Activated T-cell treated with anti-CD3 and anti-CD28 coated beads for 24 hours (primary cell): ENCODE measurements at places on chromosomes 4 and X.

- DNase-seq, result no peak
These were observed 55.7 kb downstream of the SEPSECS start for GRCh38 chr4:25104591-25104990.

GRCh38 chr4:72951628-72952027 lies 117.9 kb downstream of the COX18 start:
- DNase-seq, result no peak

DNA sequence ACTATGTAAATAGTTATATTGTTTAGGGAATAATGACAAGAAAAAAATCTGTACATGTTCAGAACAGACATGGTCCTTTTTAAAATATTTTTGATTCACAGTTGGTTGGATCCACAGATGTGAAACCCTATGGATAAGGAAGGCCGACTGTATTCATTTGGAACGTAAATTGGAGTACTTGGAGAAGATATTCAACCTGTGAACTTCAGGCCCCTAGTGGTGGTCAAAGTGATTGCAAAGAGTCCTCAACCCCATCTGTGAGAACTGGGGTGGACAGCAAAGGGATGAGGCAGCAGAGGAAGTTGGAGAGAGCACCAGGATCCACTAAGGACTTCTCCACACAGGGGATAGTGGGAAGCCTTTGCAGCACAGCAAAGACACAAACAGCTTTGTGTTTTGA lies 6.2 kb upstream of the CXCL13 start:
- DNase-seq, result no peak

DNA sequence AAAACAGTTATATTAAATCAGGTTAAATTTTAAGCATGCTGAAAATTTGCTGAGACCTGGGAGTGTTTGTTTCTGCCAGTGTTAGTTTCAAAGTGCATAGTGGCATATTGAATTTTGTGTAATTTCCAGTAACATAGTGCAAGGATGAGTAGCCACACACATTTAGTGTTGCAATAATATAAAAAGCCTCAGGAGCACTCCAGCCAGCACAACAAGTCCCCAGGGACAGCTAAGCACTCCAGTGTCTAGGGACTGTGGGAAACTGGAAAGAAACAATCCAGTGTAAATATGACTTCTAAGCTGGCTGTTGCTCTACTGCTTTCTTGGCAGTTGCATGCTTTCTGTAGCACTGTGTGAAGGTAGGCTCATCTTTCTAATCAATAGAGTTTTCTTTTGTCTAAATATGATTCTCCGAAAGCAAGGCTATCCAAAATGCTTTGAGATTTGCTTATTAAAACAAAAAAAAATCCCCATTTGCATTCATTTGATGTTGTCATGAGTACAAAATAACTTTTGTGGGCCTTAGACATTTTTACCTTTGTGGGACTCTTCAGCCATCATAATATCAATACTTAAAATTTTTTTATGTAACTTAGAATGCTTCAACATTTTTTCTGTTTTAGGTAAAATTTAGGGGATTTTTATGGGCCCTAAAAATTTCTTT lies 24.2 kb upstream of the CXCL2 start:
- DNase-seq, result no peak

GRCh38 chrX:84475596-84475995 lies 26.7 kb downstream of the HDX start:
- no peak for DNase-seq

GRCh38 chr4:109473824-109474223 lies 40.2 kb downstream of the SEC24B start:
- no peak for DNase-seq

DNA sequence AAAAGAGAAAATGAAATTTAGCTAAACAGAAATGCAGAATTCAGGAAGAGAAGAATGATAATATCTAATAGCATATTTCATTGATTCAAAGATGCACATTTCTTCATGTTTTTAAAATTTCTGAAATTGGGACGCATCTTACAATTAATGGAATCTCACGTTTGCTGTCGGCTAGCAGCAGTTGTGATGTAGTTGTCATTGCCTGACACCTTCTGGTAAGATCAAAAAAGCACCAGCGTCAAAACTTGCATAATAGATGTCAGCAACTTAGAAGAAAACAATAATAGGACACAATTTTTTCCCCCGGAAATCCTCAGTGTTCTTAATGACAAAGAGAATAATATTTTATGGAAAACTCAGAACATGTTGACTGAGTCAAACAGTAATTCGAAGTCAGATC lies 29.8 kb upstream of the SLC7A3 start:
- DNase-seq, result no peak

DNA sequence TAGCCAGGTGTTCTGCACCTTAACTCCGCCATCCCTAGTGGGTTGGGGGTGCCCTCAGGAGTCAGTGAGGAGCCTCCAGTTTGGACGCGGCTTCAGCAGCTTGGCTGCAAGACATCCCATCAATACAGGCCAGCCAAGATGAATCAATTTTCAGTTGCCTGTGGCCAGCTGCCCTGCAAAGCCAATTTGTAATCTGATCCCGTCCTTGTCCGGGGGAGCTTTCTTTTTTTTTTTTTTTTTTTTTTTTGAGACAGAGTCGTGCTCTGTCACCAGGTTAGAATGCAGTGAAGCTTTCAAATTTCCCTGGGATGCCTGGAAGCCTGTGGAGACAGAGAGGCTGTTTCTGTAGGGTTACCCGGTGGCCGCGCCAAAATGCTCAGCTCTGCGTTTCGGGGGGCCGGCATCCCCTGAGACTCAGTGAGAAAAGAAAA lies 192.5 kb downstream of the ASMT start:
- DNase-seq, result no peak

DNA sequence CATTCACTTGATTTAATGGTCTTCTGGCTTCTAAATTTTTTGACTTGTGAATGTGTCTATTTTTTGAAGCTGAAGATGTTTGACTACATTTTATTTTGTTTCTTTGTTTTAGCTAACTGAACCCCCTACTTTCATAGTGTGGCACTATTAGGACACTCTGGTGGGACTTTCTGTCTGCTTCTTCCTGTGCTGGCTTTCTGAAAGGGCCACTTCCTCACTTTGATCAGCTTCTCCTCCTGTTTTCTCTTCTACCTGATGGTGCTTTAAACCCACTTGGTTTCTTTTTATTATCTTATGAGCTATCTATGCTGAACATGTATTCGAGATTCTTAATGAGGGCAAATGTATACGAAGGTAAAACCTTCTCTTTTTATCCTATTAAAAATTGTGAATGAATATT lies 186.1 kb upstream of the CASK start:
- DNase-seq, result no peak

GRCh38 chr4:40688446-40689095 lies 58.9 kb upstream of the RBM47 start:
- no peak for DNase-seq

DNA sequence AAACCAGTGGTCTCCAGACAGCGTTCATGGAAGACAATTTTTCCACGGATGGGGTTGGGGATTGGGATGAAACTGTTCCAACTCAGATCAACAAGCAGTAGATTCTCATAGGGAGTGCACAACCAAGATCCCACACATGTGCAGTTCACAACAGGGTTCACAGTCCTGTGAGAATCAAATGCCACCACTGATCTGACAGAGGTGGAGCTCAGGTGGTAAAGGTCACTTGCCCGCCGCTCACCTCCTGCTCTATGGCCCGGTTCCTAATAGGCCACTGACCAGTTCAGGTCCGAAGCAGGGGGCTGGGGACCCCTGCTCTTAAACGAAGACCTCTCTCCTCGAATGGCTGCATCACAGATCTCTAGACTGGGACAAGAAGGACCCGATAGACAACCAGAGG lies 4.4 kb downstream of the APBB2 start:
- no peak for DNase-seq

- DNase-seq, result no peak
These were observed 68.4 kb downstream of the AR start for GRCh38 chrX:67612231-67612630.

GRCh38 chr4:125254106-125254505 lies 60.6 kb upstream of the FAT4 start:
- no peak for DNase-seq

GRCh38 chr4:106080376-106080775 lies 185.1 kb downstream of the NPNT start:
- no peak for DNase-seq

DNA sequence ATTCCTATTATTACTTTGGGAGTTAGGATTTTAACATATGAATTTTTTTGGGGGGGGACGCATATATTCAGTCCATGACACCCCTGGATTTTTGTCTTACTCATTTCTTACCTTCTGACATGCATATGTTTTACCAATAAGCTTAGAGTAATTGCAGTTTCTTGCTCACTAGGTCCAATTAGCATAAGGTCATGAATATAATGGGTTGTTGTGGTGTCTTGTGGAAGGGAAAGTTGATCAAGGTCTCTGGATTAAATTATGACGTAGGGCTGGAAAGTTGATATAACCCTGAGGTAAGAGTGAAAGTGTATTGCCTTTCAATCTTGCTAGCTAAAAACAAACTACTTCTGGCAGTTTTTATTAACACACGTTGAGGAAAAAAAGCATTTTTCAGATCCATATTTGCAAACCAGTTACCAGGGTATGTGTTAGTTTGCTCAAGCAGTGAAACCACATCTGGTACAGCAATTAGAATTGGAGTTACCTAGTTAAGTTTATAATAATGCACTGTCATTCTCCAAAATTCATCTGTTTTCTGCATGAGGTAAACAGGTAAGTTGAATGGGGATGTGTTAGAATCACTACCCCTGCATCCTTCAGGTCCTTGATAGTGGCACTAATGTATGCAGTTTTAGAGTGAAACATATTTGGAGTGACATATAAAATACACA lies 32.0 kb downstream of the STIM2 start:
- no peak for DNase-seq

DNA sequence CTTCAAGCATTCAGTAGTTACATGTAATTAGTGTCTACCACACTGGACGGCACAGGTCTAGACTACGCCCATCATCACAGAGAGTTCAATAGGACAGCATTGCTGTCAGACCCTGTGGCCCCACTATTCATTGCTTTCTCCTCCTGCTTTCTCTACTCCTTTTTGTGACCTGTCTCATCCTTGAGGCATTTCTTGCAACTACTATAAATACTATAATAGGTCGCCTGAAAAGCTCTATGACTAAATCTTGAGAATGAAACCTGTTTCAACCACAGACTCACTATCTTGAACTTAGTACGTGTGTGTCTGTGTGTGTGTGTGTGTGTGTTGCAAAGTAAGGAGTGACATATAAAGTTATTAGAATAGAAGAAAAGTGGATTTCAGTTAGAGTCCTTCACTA lies 252.9 kb upstream of the KLF3 start:
- no peak for DNase-seq

- no peak for DNase-seq
These were observed 152.2 kb downstream of the NHS start for GRCh38 chrX:17527135-17527701.

GRCh38 chr4:62130637-62131036 lies 930.5 kb downstream of the ADGRL3 start:
- DNase-seq, result no peak

DNA sequence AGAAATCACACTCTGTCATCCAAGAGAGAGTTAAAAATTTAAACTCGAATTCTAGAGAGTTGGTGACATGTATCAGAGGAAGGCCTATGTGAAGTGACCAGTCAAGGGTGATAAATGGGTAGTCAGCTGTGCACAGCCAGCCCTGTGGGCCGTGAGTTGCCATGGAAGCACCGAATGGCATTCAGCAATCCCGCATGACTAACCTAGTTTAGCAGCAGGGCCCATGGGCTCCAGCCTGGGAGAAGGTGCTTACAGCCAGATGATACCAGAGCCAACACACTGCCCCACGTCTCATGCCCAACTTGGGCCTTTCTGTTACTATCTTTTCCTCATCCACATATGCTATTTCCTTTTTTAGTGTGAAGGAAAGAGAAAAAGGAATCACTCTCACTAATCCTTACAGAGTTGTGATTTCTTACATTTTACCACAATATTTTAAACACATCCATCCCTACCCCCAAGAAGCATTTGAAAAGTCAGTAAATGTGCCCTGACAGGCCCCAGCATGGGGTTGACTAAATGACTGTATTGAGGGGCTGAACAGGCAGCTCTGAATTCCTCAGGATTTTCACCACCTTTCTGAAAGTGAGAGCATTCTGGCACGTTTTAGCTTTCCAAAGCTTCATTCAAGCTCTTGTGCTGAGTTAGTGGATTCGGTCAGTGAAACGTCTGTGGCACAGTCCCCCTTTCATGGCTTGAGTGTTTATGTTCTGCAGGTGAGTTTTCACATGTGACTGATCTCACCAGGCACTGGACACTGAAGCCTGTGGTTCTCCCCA lies 104.2 kb downstream of the AFF1 start:
- DNase-seq, result no peak

DNA sequence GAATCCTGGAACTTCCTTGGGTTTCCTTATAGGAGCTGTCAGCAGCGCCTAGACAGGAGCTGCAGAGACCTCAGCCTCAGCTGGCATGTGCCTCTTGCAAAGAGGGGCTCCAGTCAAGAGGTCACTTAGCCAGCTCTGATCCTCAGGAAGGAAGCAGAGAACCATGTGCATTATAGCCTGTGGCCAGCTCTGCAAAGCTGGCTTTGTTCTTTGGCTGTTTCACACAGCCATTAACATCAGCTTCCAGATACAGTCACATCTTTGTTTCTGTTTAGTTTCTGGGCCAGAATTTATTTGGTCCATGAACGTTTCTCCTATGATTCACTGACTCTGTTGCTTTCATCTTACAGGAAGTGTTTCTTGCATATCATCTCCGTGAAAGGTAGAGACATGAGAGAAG lies 92.4 kb downstream of the CC2D2A start:
- DNase-seq, result no peak

GRCh38 chr4:16227462-16227868 lies 1.2 kb upstream of the TAPT1 start:
- DNase-seq, result peak; percentile 11

- DNase-seq, result no peak
These were observed 725 bp downstream of the SMC1A start for GRCh38 chrX:53421772-53422085.

DNA sequence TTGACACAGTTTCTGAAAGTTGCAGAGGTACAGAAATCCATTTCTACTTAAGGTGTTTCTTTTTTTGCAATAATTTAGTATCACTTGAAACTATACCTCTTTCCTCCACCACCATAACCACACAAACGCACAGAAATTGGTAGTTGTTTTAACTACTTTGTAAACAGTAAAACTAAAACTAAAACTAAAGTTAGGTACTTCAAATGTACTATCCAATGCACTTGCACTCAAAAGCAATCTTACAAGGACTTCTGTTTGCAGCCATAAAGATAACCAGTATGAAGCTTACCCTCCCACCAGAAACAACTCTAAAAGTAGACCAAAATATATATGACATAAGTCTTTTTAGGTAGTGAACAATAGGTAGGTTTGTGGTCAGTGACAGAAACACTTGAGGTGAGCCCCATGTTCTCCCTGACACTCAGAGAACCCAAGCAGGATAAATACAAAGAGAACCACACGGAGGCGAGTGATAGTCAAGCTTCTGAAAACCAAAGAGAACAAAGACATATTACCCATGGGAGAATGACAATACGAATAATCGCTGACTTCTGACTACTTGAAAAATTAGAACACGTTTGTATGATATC lies 72.2 kb upstream of the VBP1 start:
- DNase-seq, result no peak

GRCh38 chr4:75781305-75781704 lies 56.9 kb downstream of the USO1 start:
- DNase-seq, result no peak
